Adrenal gland (tissue), 19 donors: ENCODE measurements at places on chromosomes 1 and 21. TPM values are rescaled to one million over a fixed set of nuclear protein-coding genes. Genes with fewer than 3 reads are reported as not detected.

- no peak for DNase-seq
Observed at GRCh38 chr1:85047144-85047471, 1.2 kb downstream of the MCOLN3 start.

DNA sequence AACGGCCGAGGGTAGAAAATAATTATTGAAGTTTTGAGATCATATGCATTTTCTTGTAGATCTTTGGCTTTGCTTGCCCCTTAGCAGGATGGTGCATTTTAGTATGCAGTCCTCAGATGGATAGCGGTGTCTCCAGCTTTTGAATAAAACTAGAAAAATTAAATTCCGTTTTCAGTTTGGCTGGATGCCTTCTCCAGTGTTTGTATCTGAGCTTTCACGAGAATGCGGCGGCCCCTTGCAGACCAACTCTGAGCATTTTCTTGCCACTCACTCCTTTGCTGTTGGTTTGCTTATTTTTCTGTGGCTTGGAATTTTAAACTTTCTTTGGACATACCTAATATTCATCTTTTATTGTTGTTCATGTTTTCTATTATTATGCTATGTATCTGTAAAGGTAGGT is 192.6 kb downstream of the NFIA start:
- DNase-seq = no peak

DNA sequence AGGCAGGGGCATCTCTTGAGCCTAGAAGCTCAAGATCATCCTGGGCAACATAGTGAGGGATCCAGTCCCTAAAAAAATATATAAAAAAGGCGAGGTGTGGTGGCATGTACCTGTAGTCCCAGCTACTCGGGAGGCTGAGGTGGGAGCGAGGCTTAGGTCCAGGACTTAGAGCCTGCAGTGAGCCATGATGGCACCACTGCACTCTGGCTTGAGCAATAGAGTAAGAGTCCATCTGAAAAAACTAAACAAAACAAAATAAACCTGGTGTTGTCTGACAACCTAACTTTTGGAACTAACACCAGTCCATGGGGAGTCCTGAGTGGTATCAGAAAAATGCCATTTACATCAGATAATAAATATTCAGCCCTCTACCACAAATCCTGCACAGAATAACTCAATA is 110.1 kb upstream of the NRIP1 start:
- DNase-seq = no peak

DNA sequence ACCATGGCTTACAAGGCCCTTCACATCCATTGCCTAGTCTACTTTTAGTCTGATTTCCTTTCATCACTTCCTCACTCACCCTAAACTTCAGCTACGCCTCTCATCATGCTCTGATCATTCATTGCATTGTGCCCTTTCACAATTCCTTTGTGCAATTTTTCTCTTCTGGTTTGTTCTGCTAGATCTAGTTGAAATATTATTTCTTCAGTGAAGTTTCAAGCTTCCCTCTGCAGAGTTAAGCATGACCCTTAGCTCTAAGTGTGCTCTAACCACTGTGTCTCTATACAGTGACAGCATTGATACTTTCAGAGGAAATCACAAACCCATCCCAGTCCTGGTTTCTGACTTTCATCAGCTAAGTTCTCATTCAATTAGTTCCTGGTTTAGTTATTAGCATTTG is 166.1 kb downstream of the PLA2G4A start:
- no peak for DNase-seq

DNA sequence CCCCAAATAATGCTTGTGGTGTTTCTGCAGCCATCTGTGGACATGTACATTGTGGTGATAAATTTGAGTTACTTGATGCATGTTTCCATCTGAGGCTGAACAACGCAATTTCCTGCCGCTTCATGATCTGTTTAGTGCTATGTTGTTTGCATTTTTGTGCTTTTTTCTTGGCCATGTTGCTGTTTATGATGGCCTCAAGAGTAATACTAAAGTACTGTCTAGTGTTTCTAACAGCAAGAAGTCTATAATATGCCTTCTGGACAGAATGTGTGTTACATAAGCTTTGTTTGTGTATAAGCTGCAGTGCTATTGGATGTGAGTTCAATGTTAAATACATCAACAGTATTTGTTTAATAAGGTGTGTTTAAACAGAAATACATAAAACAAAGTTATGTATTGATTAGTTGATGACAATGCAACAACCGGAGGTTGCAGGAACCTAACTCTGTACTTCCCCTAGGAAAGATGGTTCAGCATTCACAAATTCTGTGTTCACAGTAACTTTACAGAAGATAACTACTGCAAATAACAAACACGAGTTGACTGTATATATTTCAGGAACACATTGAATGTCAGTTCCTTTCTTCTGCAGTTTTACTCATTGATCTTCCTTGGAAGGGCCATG is 114.8 kb upstream of the USP24 start:
- DNase-seq = no peak

DNA sequence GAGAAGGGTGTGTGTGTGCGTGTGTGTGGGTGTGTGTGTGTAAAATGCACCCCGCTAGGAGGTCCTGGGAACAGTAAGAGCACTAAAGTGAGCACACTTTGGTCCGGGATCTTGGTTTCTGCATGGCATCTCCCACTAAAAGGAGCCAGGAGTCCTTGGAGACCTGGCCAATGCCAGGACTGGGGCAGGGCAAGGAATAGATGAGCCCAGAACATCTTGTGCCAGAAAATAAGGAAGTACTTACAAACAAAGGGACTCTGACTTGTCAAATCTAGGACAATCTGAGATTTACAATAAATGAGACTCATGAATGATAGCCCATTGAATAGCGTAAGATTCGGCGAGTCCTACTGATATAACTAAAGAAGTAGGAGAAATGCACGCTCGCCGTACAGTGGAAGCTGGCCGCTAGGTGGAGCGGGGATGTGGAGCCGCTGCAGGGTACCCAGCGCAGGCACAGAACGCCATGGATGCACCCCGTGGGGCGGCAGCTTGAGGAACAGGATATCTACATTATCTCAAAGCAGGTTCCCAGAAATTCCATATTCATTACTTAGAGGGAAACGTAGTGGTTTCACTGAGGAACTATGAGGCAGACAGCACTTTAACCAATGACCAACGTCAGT is 7.1 kb downstream of the SLC37A1 start:
- no peak for DNase-seq

- DNase-seq = no peak
Observed at GRCh38 chr1:61434276-61434675, 290.7 kb downstream of the TM2D1 start.

DNA sequence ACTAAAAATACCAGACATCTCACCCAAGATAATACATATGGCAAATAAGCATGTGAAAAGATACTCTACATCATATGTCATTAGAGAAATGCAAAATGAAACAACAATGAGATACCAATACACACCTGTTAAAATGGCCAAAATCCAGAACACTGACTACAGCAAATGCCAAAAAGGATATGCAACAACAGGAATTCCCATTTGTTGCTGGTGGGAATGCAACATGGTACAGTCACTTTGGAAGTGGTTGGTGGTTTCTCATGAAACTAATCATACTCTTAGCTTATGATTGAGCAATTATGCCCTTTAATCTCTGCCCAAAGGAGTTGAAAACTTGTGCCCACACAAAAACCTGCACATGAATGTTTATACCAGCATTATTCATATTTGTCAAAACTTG is 6.4 kb upstream of the RGS2 start:
- DNase-seq = no peak

DNA sequence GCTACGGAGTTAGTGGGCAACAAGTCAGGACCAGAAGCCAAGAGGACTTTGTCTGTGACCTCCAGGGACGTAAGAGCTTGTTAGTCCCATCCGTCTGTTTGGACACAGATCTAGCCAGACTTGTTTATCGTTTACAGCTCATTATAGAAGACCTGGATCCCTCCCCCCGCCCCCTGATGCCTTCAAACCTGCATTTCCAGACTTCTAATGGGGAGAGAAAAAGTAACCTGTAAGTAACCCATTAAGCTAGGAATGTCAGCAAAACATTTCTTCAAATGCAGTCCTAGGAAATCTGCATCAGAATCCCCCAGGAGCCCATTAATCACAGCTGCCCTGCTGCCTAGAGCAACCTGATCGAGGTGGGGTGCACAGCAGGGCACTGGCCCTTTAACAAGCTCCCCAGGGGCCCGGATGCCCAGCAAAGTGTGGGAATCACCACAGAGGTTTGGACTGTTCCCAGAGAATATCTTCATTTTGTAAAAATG is 1.4 kb upstream of the MAD2L2 start:
- DNase-seq = no peak

- no peak for DNase-seq
Observed at GRCh38 chr1:67544921-67545320, 114.7 kb upstream of the SERBP1 start.

GRCh38 chr1:205630241-205630640 is 1.6 kb downstream of the ELK4 start:
- no peak for DNase-seq

- peak; percentile 75 for DNase-seq
Observed at GRCh38 chr1:6490181-6491080, 1.0 kb downstream of the PLEKHG5 start.

DNA sequence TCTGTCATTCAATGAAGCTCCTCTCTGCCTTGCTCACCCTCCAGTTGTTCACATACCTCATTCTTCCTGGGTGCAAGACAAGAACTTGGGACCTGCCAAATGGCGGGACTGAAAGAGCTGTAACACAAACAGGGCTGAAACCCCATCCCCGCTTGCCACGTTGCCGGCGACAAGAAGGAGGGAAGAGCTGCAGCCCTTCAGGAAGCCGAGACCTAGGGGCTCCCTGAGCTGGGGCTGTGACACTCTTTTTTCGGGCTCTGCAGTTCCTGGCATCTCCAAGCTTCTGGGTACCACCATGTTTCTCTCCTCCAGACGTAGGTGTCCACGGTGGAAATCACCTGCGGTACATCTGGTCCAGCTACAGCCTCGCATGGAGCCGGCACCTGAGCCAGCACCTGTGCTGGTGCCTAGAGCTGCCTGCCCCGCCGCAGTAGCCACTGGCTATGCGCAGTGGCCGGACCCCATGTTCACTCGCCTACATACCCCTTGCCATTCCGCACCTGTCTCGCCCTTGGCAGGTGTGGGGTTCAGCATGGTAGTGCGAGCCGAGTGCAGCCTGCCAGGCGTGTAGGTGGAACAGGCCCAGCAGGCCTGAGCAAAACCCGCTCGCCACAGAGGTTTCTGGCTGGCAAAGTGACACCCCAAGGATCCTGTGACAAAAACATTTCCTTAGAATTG is 367.0 kb upstream of the NEGR1 start:
- no peak for DNase-seq

GRCh38 chr1:195251900-195252299 is 1356.3 kb downstream of the KCNT2 start:
- DNase-seq = no peak

DNA sequence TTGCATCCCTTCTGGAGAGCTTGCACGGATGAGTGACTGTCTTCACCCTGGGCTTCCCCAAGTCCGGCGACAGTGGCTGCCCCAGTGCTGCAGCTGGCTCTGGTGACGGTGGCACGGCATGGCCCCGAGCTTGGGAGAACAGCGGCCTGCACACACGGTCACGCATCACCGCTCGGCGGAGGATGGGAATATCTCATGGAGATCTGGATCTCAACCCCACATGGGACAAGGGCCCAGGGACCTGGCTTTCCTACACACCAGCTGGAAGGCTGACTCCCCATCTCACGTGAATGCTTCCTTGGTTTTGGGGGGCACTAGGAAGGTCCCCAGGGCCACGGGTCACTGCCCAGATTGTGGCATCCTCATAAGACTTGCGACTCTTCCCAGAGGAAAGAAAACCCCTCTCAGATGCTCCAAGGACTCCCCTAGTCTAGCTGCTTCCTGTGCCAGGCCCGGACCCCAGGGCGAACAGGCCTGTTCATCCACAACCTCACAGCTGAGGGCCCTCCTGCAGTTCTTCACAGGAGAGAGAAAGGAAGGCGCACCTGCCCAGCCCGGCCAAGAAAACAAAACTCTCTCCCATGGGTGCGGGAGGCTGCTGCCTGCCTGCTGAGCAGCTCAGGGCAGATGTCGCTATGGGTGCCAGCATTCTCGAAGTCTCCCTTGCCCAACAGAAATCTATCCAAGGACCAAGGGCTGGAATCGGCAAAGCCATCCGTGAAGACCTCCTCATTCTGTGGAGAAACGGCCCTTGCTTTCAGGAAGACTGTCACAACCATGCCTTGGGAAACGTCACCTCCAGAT is 9.9 kb downstream of the CFAP410 start:
- no peak for DNase-seq

- no peak for DNase-seq
Observed at GRCh38 chr1:198524556-198524955, 15.9 kb downstream of the ATP6V1G3 start.

GRCh38 chr1:112687785-112688496 is 13.5 kb downstream of the MOV10 start:
- no peak for DNase-seq

GRCh38 chr1:182195733-182196132 is 134.2 kb upstream of the ZNF648 start:
- DNase-seq = no peak

- no peak for DNase-seq
Observed at GRCh38 chr1:28835237-28835650, 23.3 kb downstream of the OPRD1 start.

GRCh38 chr1:173420330-173420806 is 56.8 kb upstream of the PRDX6 start:
- peak; percentile 76 for DNase-seq

DNA sequence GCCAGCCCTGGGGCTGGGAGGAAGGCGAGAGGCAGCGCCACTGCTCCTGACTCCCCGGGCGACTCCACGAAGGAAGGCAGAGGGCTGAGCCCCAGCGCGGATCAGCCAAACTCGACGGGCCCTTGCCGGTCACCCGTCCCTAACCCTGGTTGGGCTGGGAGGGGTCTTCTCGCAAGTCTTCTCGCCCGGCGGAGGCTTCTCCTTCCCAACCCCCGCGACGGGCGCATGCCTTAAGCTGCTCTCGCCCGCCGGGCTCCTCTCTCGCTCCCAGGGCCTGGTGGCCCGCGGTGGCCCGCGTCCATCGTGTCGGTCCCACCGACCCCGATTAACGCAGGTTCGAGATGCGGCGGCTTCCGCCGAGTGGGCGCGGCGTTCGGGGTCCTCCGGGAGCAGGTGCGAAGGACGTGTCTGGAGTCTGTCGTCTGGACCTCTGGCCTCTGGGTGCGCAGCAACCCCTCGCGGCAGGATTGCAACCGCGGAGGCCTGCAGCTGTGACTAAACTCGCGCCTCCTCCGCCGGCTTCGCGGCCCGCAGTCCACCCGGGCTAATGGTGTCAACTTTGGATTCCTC is 29.0 kb upstream of the PPM1J start:
- DNase-seq = no peak

- DNase-seq = no peak
Observed at GRCh38 chr21:31780944-31781343, 49.0 kb upstream of the SCAF4 start.

GRCh38 chr1:76237211-76237610 is 162.7 kb downstream of the ST6GALNAC3 start:
- no peak for DNase-seq

PRUNE1 gene
- polyA plus RNA-seq = 10.9 TPM

TMPRSS15 gene
- not detected for polyA plus RNA-seq

FAM163A gene
- polyA plus RNA-seq = 4.2 TPM

MYOG gene
- polyA plus RNA-seq = not detected

NMNAT1 gene
- polyA plus RNA-seq = 5.6 TPM

DCST2 gene
- polyA plus RNA-seq = 8.5 TPM

SYDE2 gene
- polyA plus RNA-seq = 0.40 TPM

RLF gene
- polyA plus RNA-seq = 3.7 TPM

ABCD3 gene
- 69.6 TPM for polyA plus RNA-seq

EFNA3 gene
- 3.7 TPM for polyA plus RNA-seq

FCRL1 gene
- polyA plus RNA-seq = not detected

KIF17 gene
- polyA plus RNA-seq = 16.6 TPM

WNT2B gene
- 1.9 TPM for polyA plus RNA-seq

PLPPR4 gene
- polyA plus RNA-seq = 0.32 TPM

ACTL8 gene
- not detected for polyA plus RNA-seq

TGFBR3 gene
- polyA plus RNA-seq = 141 TPM
